ENCODE measurements at places on chromosomes 6 and 20. TPM values are rescaled to one million over a fixed set of nuclear protein-coding genes. Genes with fewer than 3 reads are reported as not detected.

DNA sequence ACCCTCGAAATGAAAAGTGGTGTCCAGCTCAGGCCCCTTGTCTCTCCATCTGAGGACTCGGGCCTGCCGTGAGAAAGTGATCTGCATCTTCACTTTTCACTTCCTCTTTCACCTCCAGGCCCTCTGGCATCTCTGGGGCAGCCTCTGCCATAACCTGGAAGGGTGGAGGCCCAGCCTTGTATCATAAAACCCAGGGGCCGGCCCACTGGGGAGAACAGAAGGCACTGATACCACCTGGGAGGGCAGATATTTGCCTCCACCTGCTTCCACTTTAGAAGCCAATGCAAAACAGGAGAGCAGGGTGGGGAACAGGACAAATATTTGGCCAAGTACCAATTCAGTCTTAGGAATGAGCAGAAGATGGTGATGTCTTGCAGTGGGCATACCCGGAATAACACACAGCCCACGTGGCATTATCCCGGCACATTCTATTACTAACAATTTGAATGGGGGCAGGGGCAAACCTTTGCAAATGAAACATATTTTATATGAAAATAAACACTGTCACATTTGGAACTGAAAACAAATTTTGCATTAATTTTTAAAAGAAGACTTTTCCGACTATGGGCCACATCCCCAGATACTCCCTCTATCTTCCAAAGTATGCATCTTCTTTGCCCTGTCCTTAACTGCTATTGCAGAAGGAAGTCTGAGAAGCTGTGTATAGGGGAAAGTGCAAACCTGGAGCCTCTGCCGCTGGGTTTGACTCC is 69.2 kb upstream of the TBC1D7 start:
- H3K27ac ChIP-seq, result peak overlapping the region; percentile 3
- peaks cover 47% of the 10 kb centered on the region for H3K4me1 ChIP-seq
- H3K36me3 ChIP-seq, result no peaks in the 10 kb centered on the region
- DNase-seq, result no peak

- no peak for DNase-seq
- no peaks in the 10 kb centered on the region for H3K27me3 ChIP-seq
- no peak overlapping the region for H3K27ac ChIP-seq
- peaks cover 9% of the 10 kb centered on the region for H3K4me1 ChIP-seq
These were observed 46.0 kb downstream of the RNF217 start for GRCh38 chr6:125008261-125008703.

DNA sequence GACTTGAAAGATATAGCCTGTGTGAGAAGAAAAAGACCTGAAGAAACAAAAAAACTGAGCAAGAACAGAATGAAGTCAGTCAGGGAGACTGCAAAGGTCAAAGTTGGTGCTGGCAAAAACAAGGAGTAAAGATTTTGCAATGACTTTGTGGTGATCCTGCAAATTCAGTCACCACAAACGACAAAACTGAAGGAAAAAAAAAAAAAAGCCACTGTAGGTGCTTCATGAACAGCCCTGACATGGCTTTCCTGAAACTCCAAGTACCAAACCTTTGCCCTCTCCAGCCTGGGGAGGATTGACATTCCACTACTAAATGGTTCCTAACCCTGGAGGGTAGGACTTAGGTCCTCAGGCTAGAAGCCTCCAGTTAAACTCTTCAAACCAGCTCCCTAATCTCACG is 114.7 kb upstream of the BEND3 start:
- no peak overlapping the region for H3K4me3 ChIP-seq
- no peaks in the 10 kb centered on the region for H3K36me3 ChIP-seq

RBPJL gene
- not detected for total RNA-seq

DNA sequence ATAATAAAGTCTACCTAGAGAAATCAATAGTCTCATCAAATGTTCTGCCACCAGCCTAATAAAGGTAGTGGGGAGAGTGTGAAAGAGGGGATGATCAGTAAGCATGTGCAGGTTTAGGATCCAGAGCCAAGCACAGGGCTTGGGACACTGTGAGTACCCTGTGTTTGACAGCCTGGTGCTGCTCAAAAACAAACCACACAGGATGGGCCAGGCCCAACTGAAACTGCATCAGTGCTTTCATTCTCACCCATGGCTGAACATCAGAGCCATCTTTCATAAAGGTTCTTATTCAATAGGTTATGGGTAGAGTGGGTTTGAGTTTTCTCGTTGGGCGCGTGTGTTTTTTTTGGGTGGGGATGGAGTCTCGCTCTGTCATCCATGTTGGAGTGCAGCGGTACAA is 87.3 kb upstream of the NHSL1 start:
- peaks cover 3% of the 10 kb centered on the region for H3K4me1 ChIP-seq
- H3K36me3 ChIP-seq, result no peaks in the 10 kb centered on the region
- H3K27ac ChIP-seq, result no peak overlapping the region

DNA sequence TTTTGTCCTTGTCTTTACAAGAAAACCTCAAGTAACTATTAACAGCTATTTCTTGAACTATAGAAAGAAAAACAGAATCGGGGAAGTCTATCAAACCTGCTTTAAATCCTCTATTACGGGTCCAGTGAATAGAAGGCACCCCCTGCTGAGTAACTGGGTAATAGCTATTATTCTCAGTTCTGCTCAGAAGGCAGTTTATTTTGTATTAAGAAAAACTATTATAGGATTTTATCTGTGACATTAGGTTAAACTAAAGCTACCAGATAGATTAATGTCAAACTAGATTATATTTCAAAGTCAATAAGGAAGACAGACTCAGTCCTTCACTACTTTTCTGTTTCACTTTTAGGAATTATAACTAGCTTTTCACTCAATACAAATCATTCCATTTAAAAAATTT is 93.7 kb downstream of the DST start:
- DNase-seq, result no peak
- peaks cover 77% of the 10 kb centered on the region for H3K4me1 ChIP-seq
- no peaks in the 10 kb centered on the region for H3K27me3 ChIP-seq
- peak overlapping the region; percentile 77 for H3K27ac ChIP-seq
- no peak overlapping the region for H3K4me3 ChIP-seq

DNA sequence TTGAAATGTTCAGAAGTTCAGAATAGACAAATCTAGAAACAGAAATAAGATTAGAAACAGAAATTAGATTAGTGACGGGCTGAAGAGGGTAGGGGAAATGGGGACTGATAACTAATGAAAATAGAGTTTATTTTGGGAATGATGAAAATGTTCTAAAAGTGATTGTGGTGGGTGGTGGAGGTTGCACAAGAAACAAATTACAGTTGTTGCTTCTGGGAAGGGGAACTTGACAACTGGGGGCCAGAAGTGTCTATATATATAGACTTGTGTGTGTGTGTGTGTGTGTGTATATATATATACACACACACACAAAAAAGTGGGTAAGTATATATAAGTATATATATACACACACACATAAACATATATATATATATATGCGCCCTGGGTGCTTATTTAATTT is 86.5 kb upstream of the RREB1 start:
- no peak for DNase-seq
- H3K27ac ChIP-seq, result no peak overlapping the region
- no peak overlapping the region for H3K4me3 ChIP-seq
- H3K36me3 ChIP-seq, result no peaks in the 10 kb centered on the region
- no peaks in the 10 kb centered on the region for H3K27me3 ChIP-seq
- H3K4me1 ChIP-seq, result no peaks in the 10 kb centered on the region
